ENCODE measurements at places on chromosomes 16 and 17.

DNA sequence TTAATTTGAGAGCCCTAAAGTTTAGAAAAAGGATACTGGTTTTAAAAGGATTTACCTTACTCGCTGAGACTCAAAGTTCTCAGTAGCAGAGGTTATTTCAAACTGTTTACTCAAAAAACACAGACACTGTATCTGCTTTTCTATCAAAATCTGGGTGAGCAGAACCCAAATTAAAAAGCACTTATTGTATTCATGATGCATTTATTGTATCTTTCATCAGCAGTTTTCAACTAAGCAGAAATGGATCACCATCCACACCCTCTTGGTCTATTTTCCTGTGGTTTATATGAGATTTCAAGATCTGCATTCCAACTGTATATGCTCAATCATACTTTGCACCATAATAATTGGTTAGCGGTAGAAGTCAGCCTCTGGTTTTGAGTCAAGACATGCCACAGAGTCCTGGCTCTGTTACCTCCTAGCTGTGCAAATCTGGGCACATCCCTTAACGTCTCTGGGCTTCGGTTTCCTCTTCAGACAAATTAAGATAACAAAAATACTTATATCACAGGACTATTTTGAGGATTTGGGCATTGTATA is 109.5 kb downstream of the ASIC2 start:
- no peak for DNase-seq

- no peak for DNase-seq
Measured at GRCh38 chr17:30821871-30822723, 2.4 kb downstream of the CRLF3 start.

- DNase-seq, result no peak
Measured at GRCh38 chr17:12866244-12866643, 76.9 kb downstream of the ARHGAP44 start.

DNA sequence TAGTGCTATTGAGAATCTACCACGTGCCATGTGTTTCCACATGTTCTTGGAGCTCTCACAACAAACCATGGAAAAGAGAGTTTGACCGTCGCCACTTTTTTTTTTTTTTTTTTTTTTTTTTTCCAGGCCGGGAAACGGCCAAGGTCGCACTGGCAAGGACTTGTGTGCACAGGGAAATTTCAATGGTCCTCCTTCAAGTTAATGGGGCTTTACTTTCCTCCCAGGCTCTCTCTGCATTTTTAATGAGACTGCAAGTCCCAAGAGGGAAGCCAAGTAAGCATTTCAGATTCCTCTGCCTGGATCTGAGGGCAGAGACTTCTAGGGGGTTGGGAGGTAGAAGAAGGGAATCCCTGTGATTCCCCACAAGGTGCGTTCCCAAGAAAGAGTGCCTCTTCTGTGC is 94.7 kb upstream of the MPHOSPH6 start:
- DNase-seq, result peak; percentile 67

Measured in NCI-H526 (cell line).